GM10248 (cell line): ENCODE measurements at places on chromosomes 12 and 14.

- DNase-seq = no peak
These were observed 351.7 kb downstream of the TMEM121 start for GRCh38 chr14:105878125-105878524.

- no peak for DNase-seq
These were observed 59.2 kb downstream of the WASHC4 start for GRCh38 chr12:105166736-105167135.

- no peak for DNase-seq
These were observed 331.5 kb downstream of the LRIG3 start for GRCh38 chr12:58588770-58589169.

DNA sequence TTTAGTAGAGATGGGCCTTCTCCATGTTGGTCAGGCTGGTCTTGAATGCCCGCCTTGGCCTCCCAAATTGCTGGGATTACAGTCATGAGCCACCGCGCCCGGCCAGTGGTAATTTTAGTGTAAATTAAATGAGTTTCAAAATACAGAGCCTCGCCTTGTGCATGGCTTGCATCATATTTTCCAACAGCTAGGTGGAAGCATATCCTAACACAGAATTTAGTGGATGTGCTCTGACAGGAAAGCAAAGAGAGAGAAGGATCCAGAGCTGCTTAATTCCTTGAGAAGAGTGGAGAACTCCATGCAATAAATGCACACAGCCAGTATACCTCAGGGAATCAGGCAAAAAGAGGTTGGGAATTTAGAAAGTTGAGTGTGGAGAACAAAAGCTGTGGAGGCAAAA, 2.5 kb downstream of the OR6C2 start:
- DNase-seq = no peak

DNA sequence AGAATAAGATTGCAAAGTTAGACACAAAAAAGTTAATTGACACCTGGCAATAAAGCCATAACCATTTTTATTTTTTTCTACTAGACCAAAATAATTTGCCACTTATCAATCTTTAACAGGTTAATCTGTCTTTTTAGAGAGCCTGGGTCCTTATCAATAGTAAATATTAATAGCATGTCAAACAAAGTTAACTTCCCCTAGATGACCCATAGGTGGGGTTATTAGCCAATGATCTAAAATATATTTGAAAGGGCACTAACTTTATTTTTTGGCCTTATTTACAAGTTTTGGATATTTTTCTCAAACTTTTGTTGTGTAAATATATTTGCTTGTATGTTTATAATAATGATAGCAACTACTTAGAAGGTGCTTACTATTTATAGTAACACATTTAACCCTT, 3.9 kb downstream of the ANKRD33 start:
- no peak for DNase-seq

- DNase-seq = peak; percentile 54
These were observed 34.1 kb upstream of the ITPR2 start for GRCh38 chr12:26867080-26867479.

DNA sequence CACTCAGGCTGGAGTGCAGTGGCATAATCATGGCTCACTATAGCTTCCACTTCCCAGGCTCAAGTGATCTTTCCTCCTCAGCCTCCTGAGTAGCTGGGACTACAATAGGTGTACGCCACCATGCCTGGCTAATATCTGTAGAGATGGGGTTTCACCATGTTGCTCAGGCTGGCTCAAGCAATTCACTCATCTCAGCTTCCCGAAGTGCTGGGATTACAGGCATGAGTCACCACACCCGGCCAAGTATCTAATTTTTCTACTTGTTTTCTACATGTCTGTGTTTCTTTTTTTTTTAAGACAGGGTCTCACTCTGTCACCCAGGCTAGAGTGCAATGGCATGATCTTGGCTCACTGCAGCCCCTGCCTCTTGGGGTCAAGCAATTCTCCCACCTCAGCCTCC, 119.7 kb upstream of the MED13L start:
- no peak for DNase-seq

- DNase-seq = no peak
These were observed 5.2 kb upstream of the HELB start for GRCh38 chr12:66297080-66297479.

DNA sequence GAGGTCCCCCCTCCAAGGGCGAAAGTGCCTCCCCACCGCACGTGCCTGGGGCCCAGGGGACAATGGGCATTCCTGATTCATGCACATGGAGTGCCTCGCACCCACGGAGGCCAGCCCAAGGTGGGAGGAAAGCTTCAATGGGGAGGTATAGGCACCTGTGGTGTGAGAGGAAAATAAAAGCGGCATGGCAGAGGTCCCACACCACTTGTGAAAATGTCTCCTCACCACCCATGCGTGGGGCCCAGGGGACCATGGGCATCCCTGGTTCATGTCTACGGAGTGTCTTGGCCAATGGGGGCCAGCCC, 384.7 kb downstream of the ALG10 start:
- DNase-seq = peak; percentile 0

- DNase-seq = no peak
These were observed 30.2 kb upstream of the SRGAP1 start for GRCh38 chr12:63814146-63814772.

DNA sequence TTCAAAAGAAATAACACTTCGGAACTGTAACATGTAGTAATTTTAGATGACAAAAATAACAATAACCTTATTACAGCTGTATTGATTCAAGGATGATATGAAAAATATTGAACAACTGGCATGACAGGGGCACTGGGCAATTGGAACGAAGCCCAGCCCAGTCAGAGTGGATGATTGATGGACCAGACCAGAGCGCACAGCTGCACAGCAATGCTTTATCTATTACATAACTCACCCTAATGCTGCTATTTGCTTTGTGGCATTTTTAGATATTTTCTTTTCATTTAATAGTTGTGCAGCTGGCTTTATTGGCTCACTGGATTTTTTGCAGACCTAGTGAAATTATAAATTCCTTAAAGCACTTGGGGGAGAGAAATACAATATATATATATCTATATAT, 26.9 kb upstream of the FERMT2 start:
- DNase-seq = no peak

DNA sequence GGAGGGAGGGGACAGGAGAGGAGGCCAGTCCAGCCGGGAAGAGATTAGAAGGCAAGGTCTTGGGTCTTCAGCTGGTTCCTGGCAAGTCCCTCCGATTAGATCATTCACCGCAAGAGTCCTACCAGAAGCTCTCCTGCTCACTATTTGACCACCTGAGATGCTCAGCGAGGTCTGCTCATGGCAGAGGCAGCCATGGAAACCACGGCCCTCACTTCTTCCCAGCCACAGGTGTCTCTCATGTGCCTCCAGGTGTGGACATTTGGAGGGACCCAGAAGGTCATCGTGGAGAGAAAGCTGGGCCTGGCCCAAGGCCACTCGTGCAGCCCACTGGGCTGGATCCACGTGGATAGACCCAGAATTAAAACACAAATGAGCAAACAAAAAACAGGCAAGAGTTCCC, 99.5 kb downstream of the DICER1 start:
- DNase-seq = no peak

DNA sequence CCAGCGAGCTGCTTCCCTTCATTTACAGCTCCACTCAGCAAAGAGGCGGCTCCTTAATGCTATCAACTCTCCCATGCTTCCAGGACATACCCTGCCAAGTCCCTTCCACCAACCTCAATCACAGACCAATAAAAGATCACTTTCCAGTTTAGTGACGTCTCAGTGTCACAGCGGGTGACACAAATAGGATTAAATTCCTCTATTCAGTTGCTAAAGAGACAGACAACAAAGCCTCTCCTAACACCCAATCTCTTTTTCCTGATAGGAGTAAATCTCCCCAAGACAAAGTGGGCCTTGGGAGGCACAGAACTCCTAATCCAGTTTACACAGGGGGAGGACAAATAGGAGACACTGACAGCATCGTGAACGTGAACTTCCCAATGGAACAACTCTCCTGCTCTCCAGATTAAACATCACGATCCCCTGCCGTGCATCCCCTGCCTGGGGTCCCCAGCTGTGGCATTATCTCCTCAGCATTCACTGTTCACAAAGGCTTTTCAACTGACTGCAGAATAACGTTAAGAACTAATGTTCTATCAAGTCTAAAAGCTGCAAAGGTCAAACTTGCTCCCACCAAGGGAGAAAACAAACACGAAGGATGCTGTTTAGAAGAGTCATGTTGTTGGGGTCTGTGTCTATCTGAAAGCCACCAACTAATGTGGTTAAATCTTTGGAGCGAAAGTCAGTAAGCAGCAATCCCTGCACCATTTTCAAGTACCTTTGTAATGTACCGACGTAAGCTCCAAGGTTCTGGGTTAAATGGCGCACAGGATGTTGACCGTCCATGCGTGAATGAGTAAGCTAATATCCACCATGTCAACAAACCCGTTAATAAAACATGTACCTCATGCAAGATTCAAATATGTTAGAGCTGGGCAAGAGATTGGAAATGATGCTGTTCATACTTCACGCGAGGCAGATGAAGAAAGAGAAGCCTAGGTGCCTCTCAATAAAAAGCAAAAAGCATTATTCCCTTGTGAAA, 31.5 kb downstream of the TMEM132D start:
- DNase-seq = no peak

- no peak for DNase-seq
These were observed 1322.3 kb upstream of the SEL1L start for GRCh38 chr14:82855912-82856391.

DNA sequence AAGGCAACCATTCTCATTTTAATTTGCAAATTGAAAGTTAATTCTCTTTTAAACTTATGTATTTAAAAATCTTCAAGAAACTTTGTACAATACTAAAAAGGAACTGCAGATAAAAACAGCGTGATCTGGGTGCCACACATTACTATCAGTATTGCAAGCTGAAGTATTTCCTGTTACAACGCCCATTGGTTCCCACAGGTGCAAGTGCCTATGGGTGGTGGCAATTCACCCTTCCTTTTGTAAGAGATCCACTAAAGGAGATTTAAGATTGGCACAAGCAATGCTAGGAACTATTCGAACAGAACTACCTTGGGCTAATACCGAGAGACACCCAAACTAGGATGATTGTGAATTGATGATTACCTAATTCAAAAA, 13.2 kb downstream of the TAOK3 start:
- peak; percentile 36 for DNase-seq

GRCh38 chr12:57745485-57745881, 644 bp downstream of the TSPAN31 start:
- no peak for DNase-seq

DNA sequence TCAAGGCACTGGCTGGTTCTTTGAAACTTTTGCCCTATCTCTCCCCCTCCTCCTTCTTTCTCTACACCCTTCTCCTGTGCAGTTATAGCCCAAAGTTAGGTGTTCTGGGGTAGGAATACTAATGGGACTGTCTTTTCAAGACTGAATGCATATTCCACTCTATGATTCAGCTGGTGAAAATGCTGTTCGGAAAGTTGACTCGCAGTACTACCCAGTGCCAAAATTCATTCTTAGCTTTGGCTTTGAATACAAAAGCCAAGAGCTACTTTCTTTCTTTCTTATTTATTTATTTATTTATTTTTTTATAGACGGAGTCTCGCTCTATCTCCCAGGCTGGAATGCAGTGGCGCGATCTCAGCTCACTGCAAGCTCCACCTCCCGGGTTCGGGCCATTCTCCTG, 249.2 kb downstream of the ETNK1 start:
- no peak for DNase-seq

- no peak for DNase-seq
These were observed 27.2 kb upstream of the ALG10B start for GRCh38 chr12:38289396-38289795.

DNA sequence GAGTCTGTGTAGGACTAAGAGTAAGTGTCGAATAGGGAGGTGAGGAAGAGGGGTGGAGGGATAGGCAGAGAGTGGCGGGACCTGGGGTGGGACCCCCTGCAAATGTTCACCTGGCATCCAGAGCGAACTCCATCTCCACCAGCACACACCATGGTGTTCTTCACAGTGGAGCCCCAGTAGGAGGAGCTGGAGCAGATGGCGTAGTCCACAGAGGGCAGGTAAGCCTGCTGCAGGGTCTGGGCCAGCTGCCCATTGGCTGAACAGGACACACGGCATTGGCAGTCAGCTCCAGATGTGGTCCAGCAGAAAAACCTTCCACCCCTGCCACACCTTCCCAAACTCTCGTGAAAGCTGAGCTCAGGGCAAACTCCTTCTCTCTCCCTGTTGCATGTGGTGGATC, 6.7 kb downstream of the CELA1 start:
- DNase-seq = no peak

DNA sequence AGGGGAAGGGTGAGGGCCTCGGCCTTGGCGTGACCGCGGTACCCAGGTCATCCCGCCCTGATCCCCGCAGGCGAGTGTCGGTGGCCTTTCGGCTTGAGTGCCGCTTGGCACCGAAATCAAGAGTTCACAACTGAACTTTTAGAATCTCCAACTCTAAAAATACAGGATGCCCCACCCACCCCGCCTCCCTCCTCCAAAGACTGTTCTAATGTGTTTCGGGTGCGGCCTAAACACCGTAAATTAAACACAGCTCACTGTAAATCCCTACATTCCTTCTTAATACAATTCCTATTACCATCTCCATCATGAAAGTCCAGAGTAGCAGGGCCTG, 11.4 kb downstream of the SCNN1A start:
- DNase-seq = no peak

GRCh38 chr14:92493024-92493423, 20.6 kb upstream of the RIN3 start:
- DNase-seq = no peak

DNA sequence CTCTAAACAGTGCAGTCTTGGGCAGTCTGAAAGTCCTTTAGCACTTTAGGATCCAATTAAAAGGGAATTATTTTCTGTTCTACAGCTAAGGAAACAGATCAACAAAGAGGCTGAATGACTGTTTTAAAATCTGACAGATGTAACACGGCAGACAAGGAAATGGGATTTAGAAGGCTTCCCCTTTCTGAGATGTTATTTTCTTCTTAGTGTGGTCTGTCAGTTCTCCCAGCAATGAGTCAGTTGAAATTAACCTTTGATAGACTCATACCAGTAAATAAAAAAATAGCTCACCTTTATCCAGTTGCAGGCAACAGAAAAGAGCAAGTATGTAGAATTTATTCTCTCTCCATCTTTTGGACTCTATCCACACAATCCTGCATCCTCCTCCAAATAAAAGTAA, 98.1 kb downstream of the NEDD1 start:
- no peak for DNase-seq

DNA sequence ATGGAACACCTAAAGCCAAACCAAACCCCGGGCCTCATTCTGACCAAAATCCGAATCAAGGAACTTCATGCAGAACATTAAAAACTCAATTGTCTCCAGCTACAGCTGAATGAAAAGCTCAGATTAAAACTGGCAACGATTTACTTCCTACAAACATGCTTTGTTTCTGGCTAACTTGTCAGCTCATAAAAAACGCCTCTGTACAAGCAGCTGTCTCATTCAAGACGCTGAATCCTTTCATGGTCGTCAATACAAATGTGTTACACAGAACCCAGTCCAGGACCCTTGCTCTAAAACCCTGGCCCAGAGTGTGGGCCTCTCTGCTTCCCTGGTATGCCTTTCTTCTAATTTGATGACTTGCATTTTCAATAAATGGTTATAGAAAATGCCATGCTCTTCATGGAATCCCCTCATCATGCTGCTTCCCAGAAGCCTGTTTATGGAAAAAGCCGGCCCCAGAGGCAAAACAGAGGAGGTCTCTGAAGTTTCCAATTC, 183.1 kb downstream of the PHLDA1 start:
- no peak for DNase-seq

GRCh38 chr12:94779485-94779884, 129.1 kb upstream of the TMCC3 start:
- DNase-seq = no peak

- no peak for DNase-seq
These were observed 2.8 kb downstream of the VPS29 start for GRCh38 chr12:110498984-110499706.
